ENCODE measurements at places on chromosomes 5 and 9. TPM values are rescaled to one million over a fixed set of nuclear protein-coding genes. Genes with fewer than 3 reads are reported as not detected.

The SLCO6A1 gene
- total RNA-seq: not detected

The PKD2L2 gene
- 0.81 TPM for total RNA-seq

The DEPDC1B gene
- 0.22 TPM for total RNA-seq

The SH3GL2 gene
- total RNA-seq: 0.51 TPM

Data from Right ventricle myocardium inferior (tissue), 1 donor.